ENCODE measurements at places on chromosomes 16 and 17.

GRCh38 chr17:66438101-66438500, 135.7 kb downstream of the PRKCA start:
- DNase-seq, result no peak

DNA sequence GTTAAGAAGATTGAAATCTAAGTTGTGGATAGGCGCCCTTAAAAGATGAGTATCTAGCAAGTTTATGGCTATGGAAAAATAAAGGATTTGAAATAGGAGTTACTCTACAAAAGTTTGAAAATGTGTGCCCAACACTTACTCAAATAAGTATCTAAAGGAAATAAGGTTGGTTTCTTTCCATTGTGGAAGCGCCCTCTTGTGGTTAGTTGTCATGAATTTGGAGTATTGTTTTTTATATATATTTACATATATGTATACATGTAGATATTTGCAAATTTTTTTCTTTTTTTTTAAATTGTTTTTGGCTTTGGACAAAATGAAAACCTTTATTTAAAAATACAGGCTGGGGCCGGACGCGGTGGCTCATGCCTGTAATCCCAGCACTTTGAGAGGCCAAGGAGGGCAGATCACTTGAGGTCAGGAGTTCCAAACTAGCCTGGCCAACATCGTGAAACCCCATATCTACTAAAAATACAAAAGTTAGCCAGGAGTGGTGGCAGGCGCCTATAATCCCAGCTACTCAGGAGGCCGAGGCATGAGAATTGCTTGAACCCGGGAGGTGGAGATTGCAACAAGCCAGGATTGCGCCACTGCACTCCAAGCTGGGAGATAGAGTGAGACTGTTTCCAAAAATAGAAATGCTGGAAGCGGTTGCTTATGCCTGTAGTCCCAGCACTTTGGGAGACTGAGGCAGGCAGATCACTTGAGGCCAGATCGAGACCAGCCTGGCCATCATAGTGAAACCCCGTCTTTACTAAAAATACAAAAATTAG, 24.0 kb upstream of the VPS4A start:
- DNase-seq, result peak; percentile 68

DNA sequence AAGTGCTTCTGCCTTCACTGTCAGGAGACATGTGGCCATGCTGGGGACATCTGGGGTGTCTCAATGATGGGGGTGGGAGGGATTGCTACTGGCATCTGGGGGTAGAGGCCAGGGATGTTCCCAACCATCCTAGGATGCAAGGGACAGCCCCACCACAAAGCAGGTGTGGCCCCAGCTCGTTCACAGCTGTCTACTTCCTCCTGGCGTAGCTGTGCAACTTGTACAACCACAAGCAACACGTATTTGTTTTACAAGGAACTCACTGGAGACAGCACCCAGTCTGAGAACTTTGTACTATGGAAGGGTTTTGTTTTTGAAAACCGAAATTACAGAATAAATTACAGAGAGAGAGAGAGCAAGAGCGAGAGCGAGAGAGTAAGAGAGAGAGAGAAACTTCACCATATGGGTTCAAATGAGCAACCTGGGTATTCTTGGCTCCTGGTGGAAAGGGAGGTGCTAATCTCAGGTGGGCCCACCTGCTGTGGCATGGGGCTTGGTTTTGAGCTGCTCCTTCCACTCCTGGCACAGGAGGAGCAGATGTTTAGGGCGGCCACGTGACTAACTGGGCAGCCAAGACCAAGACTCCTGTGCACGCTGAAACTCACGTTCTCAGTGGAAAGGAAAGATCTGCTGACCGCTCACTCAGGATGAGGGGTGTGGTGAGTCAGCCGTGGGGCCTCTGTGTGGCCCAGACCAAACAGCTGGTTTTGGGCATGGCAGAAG, 17.5 kb upstream of the TNFRSF13B start:
- DNase-seq, result peak; percentile 25

GRCh38 chr16:88773812-88774291, 11.2 kb downstream of the PIEZO1 start:
- DNase-seq, result no peak

GRCh38 chr16:85556456-85557082, 56.6 kb upstream of the GSE1 start:
- DNase-seq, result peak; percentile 86

- no peak for DNase-seq
Measured at GRCh38 chr17:83131401-83132011, 52.1 kb downstream of the METRNL start.

DNA sequence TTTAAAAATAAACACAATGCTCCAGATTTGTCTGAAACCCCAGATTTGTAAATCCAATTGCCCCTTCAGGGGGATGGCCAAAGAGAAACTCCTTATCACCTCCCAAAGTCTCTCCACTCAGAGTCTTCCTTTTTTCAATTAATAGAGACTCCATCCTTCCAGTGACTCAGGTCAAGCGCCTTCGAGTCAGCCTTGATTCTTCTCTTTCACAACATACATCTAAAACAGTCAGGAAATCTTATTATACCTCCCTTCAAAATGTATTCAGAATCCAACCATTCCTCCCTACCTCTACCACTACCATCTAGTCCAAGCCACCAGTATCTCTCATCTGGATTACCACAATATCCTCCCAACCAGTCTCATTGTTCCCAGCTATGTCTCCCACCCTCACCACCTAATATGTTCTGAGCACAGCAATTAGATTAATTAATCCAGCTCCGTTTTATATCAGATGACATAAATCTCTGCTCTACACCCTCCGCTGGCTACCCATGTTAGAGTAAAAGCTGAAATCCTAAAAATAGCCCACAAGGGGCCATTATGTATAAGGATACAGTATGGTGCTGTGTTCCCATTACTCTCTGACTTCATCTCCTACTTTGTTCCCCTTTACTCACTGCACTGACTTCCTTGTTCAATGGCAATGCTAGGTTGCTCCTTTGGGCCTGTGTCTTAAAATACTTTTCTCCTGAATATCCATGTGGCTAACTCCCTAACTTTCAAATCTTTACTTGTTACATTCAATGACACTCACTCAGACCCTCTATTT, 11.8 kb downstream of the SIAH1 start:
- DNase-seq, result no peak

DNA sequence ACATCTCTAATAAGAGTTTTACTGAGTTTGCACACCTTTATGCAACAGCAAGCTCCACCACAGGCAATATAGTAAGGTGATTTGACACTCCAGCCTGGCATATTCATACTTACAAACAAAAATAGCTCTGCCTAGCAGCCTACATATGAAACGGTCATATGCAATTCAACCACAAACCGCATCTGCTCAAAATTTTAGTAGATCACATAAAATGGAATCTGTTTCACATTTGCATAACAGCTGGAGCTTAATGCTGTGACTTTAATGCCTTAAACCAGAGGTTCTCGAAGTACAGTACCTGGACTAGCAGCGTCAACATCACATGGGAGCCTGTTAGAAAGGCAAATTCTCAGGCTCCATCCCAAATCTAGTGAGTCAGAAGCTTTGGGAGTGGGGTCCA, 578.4 kb downstream of the CDH11 start:
- no peak for DNase-seq

GRCh38 chr17:57295526-57296023, 39.3 kb downstream of the MSI2 start:
- DNase-seq, result no peak

GRCh38 chr17:12918142-12918541, 99.7 kb downstream of the ELAC2 start:
- no peak for DNase-seq

DNA sequence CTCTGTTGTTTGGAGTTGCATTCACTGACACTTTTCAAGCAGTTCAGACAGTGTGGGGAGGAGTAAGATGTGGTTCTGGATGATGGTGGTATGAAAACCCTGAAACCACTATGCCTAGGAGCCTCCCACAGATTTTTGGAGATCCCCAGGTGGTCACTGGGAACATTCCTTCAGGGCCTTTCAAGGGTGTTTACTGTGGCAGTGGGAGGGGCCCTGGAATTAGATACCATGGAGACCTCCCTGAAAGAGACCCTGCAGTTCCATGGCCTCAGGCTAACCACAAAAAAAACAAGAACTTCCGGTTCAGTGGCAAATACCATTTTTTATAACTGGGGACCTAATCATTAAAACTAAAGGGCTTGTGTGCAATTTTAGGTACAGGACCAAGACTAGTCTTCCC, 79.9 kb downstream of the TMEM100 start:
- no peak for DNase-seq

DNA sequence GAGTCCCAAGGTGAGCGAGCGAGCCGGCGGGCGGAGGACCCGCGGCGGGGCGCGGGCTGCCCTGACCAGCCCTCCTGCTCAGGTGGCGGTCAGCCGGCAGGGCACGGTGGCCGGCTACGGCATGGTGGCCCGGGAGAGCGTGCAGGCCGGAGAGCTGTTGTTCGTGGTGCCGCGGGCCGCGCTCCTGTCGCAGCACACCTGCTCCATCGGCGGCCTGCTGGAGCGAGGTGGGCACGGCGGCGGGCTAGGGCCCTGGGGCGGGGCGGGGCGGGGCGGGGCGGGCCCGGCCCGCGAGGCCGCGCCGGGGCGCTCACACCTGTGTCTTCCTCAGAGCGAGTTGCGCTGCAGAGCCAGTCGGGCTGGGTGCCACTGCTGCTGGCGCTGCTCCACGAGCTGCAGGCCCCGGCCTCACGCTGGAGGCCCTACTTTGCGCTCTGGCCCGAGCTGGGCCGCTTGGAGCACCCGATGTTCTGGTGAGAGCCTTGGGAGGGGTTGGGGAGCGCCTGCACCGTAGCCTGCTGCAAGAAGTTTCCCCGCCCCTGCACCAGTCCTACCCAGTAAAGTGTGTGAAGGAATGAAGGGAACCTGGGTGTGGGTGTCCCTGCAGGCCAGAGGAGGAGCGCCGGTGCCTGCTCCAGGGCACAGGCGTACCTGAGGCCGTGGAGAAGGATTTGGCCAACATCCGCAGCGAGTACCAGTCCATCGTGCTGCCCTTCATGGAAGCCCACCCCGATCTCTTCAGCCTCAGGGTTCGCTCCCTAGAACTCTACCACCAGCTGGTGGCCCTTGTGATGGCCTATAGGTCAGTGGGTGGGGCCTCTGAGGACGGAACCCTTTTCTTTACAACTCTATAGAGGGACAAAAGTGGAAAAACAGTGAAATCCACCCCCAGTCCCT, 802 bp downstream of the SETD6 start:
- peak; percentile 48 for DNase-seq

All from activated naive CD4-positive, alpha-beta T cell treated with anti-CD3 and anti-CD28 coated beads for 36 hours (primary cell).